ENCODE measurements at places on chromosomes 13 and 19.

DNA sequence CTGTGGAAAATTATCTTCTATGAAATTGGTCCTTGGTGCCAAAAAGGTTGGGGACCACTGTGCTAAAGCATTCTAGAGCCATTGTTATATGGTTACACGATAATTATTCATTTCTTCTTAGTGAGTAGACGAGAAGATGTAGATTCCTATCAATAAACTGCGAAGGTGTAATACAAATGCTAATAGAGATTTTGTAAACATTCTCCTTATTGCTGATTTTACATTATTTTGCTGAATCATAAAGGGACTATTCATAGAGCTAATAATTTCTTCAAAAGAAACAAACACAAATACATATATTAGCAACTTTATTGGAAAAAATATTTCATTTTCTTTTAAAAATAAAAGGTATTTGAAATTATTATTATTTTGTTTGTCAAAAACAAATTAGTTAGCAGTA, 823.0 kb upstream of the GPC6 start:
- no peak for DNase-seq

DNA sequence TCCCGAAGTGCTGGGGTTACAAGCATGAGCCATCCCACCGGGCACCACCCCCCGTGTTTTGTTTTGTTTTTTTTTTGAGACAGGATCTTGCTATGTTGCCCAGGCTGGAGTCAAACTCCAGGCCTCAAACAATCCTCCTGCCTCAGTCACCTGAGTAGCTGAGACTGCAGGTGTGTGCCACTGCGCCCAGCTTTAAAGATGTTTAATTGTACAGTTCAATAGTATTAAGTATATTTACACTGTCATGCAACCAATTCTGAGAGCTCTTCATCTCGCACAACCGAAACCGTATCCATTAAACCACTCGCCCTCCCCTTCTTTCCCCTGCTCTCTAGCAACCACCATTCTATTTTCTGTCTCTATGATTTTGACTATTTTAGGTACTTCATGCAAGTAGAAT, 15.6 kb downstream of the NUCB1 start:
- no peak for DNase-seq

- DNase-seq: no peak
Observed at GRCh38 chr13:51739027-51739764, 64.8 kb downstream of the DHRS12 start.

- peak; percentile 27 for DNase-seq
Observed at GRCh38 chr13:108326309-108326708, 56.8 kb downstream of the TNFSF13B start.

DNA sequence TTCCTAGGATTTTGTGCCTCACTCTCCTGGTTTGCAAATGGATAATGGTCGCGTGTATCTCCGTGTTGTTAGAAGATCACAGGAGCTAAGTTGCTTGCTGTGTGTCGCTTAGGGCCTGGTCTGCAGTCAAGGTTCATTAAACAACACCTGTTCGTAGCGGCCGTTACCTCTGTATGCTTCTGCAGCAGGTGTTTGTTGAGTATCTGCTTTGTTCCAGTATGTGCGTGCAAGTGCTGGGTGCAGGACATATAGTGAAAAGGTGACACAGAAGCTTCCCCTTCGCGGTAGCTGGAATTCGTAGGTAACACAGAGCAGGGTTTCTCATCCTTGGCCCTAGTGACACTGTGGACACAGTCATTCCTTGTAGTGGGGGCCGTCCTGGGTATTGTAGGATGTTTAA, 5.4 kb downstream of the MED25 start:
- no peak for DNase-seq

DNA sequence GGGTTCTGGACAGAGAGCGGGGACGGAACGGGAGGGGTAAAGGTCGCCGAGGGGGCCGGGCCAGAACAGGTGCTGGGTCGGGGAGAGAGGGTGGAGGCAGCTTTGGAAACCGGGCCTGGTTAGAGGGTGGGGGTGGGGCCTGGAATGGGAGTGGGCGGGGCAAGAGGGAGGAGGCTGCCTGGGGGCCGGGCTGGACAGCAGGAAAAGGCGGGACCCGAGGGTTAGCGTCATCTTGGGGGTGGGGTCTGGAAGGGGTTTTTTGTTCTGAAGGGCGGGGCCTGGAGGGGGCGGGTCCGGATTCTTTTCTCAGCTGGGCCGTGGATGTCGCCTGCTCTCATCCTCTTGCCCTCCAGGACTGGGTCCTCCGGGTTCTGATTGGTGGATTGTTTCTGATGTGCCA, 4.3 kb upstream of the ZNF813 start:
- DNase-seq: peak; percentile 98

- DNase-seq: no peak
Observed at GRCh38 chr19:28549680-28550277, 663.2 kb downstream of the UQCRFS1 start.

DNA sequence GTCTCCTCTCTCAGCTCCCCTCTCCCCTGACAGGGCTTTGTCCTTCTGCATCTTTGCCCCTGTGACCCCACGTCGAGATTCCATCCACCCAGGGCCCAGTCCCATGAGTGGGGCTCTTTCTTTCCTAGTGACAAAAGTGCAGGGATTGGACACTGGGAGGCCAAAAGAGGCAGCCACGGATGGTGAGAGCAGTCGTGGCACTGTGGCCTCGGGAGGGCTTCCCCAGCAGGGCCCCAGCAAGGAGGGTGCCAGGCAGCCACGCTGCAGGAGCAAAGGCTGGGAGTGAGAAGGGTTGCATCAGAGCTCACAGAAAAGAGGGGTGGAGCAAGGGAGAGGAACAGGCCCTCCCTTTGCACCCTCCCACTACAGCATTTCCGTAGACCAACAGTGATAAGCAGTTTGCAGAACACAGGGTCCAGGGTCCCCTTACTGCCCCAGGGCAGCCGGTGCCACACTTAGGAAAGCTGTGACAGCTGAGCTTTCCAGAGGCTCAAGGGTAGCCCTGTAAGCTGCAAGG, 4.9 kb downstream of the ZSCAN1 start:
- peak; percentile 60 for DNase-seq

DNA sequence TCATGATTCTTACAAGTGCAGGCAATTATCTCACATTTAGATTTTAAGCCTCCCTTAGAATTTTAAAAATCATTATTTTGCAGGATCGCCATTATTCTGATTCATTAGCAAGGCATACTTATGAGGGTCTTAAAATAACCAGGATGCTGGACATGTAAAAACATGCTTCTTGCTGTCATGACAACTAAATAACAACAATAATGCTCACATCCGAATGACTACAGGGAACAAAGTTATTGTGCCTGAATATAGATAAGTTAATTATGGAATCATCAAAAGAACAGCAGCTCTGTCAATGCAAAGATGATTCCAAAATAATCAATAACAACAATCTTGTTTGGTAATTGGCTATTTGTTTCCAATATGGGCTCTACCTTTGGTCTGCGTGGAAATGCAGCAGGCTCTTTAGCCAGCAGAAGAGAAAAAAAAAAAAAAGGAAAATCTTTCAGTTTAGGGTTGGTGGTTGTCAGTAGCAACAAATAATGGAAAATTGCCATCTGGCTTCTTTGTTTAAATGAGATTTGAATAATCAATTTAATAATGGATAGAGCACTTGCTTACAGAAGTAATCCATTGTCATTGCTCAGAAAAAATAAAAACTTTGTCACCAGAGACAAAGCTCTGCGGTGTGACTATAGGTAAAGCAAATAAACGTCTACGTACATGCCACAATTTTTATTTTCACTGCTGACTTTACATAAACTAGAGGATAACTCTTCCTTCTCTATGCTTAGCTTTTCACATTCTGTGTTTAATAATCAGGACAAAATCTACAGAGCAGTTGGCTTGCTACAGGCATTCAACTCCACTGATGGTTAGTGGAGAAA, 468.9 kb upstream of the TSHZ3 start:
- DNase-seq: no peak

DNA sequence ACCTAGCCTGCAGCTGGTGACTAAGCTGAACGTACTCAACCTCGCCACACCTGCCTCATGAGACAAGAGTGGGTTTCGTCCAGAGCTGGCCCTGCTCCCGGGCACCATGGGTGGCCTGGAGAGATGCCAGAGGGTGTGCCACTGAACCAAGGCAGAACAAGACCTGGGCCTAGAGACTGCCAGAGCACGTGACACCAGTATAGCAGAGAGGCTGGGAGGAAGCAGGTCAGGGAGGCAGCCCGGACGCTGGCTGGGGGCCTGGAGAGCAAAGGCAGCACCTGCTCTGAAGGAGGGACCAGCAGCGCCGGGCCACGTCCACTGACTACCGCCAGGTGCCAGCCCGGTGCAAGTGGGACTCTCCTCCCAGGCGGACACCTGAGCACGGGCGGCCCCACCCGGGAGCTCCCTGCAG, 7.3 kb upstream of the C13orf46 start:
- no peak for DNase-seq

DNA sequence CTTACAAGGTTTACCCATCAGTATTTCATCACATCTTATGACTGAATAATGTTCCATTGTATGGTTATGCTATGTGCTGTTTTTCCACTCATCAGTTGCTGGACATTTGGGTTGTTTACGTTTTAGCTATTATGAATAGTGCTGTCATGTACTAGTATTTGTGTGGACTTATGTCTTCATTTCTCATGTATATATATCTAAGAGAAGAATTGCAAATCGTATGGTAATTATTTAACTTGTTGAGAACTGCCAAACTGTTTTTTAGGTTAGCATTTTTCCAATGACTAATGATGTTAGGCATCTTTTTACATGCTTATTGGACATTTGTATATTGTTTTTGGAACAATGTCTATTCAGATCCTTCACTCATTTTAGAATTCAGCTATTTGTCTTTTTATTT, 368.3 kb downstream of the LMO7 start:
- DNase-seq: no peak

DNA sequence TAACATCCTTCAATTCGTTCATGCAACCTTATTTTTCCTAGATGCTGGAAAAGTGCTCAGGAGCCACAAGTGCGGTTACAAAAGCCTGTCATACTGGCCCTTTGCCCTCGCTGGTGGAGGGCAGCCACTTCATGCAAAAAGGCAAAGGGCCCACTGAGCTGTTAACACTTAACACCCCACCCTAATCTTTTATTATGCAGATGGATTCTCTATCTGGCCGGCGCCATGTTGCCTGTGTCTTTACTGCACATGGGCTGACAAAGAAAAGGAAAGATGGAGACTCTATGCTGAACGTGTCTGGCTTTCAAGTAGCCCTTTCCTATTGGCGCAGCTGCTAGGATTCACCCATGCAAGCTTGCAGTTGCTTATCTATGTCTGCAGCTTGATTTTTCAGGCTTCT, 10.8 kb downstream of the OR7D2 start:
- no peak for DNase-seq

GRCh38 chr13:99870541-99870940, 101.0 kb downstream of the ZIC5 start:
- no peak for DNase-seq

- DNase-seq: peak; percentile 9
Observed at GRCh38 chr13:36418022-36418805, 14.1 kb upstream of the CCNA1 start.

- peak; percentile 63 for DNase-seq
Observed at GRCh38 chr13:28579322-28579721, 79.6 kb upstream of the POMP start.

DNA sequence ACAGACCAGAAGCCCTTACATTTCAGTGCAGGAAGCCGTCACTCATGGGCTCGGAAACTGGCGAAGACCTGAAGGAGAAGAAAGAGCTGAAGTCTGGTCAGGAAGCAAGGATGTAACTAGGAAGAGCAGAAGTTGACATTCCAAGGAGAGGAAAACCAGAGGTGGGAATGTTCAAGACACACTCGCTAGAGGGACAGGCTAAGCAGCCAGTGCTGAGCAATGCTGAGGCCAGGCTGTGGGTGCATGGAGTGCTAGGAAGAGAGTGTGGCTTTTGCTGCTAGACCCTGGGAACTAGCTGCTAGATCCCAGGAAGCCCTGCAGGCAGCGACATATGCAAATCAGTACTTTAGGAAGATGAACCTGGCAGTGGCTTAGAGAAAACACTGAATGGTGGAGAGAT, 12.1 kb upstream of the URAD start:
- peak; percentile 49 for DNase-seq

- no peak for DNase-seq
Observed at GRCh38 chr13:59408738-59409137, 755.0 kb downstream of the DIAPH3 start.

- DNase-seq: no peak
Observed at GRCh38 chr13:113452942-113453901, at the start of gene ADPRHL1. Gene ADPRHL1 (minus strand): TSS chr13:113453488. CDS start chr13:113453437, 51 bp downstream.

GRCh38 chr13:47399599-47399998, 502.7 kb upstream of the HTR2A start:
- peak; percentile 38 for DNase-seq

DNA sequence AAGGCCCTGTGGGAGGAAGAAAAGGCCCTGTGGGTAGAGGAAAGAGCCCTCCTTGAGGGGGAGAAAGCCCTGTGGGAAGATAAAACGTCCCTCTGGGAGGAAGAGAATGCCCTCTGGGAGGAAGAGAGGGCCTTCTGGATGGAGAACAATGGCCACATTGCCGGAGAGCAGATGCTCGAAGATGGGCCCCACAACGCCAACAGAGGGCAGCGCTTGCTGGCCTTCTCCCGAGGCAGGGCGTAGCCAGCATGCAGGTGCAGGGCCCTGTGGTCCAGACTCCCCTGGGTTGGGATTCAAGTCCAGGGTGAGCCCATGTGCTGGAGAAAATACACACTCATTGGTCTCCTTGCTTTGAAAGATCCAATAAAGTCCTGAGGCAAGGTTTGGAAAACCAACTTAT, 4.1 kb downstream of the CCDC70 start:
- DNase-seq: peak; percentile 49

GRCh38 chr13:75308222-75308621, 173.7 kb downstream of the TBC1D4 start:
- DNase-seq: no peak

GRCh38 chr19:49340865-49341718, 5.9 kb downstream of the CD37 start:
- no peak for DNase-seq

DNA sequence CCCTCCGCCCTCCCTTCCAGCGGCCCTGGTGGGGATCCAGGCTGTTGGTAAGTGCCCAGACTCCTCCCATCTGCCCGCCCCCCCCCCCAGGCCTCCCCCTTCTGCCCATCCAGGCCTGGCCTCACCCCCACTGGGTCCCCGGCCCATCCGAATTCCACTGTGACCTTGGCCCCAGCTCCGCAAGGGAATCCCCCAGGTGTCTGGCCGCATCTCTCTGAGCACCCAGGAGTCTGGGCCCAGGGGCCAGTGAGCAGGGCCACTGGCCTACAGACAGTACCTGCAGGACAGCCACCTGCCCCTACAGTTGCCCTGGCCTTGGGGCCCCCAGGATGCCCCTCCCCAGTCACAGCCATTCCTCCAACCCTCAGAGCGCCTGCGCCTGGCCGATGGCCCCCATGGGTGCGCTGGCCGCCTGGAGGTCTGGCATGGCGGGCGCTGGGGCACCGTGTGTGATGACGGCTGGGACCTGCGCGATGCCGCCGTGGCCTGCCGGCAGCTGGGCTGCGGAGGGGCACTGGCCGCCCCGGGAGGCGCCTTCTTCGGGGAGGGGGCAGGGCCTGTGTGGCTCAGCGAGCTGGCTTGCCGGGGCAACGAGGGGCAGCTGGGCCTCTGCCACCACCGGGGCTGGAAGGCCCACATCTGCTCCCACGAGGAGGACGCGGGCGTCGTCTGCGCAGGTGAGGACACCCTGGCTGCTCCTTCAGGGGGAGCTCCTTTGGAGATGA, 912 bp downstream of the SSC5D start:
- DNase-seq: no peak
